ENCODE measurements at places on chromosomes 6 and 20.

GRCh38 chr6:170286246-170286933 lies 4.5 kb downstream of the DLL1 start:
- peak; percentile 72 for DNase-seq

DNA sequence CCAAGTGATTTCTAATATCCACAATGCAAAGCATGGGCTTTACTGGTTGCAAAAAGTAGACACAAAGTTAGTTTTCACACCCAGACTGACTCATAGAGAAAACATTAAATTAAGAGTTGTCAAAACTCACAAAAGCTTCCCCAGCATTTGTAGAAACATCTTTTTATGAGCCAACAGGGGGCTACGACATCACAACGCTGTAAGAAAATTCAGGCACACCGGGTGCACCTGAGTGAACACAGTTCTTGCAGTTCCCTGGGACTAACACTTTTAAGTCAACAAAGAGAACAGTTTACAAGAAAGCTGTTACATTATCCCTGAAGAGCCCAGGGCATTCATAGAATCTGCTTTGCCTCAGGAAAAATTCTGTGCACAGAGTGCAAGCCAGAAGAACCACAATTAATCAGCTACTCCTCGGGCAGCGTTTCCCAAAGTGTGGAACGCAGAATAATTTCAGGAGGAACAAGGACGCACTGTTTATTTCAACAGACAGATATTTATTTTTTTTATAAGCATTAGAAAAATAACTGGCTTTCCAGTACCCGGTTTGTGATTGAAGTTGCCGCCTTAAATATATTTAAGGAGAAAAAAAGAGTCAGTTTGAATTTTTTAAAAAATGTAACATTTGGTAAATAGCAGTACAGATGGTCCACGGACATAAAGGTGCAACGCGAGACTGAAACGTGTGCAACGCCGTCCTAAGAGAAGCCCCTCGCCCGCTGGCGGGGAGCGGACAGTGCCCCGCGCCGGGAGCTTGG lies 1.2 kb downstream of the NCOA5 start:
- no peak for DNase-seq

GRCh38 chr20:35316086-35316485 lies 23.9 kb upstream of the FAM83C start:
- DNase-seq: no peak

- peak; percentile 77 for DNase-seq
Measured at GRCh38 chr20:44745598-44746366, at the start of gene KCNK15. Gene KCNK15, plus strand, starts transcription at chr20:44745865. Its CDS starts 46 bp downstream, at chr20:44745911.

GRCh38 chr20:3815703-3816315 lies 4.5 kb upstream of the AP5S1 start:
- no peak for DNase-seq

DNA sequence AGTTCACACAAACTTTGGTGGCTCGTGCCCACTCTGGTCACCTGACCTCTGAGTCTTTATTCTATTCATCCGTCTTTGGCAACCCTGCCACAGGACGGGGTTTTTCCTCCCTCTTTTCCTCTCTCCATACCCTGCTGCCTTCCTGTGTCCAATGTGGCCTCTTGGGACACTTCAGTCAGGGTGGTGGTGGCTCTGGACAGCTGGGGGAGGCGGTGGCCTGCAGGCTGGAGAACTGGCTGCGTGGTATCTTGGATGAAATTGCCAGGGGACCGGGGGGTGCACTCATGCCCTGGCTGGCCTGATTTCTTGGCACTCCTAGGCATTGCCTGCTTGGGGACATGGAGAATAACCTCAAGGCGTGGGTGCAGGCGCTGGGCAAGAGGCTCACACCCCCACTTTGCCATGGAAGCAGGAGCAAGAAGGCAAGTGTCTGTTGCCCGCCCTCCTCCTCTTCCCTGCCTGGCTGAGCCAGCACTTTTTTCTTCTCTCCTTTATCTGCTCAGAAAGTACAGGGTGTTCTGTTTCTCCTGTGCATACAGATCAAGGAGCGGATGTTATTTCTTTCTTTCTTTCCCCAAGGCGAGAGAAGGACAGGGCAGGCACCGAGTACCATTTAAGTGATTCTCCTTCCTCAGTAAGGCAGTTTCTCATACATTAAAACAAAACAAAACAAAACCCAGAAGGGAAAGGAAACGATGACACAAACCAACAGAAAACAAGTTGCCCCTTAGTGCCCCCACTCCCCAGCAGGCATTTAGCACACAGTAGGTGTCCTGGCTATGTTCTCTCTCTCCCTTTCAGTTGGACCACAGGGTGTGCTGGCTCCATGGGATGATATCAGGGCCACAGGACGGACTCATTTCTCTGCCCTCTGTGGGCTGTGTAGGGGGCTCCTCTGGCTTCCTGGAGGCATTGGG lies 155.5 kb upstream of the RNF24 start:
- DNase-seq: no peak

- no peak for DNase-seq
Measured at GRCh38 chr6:160634706-160635105, 29.4 kb downstream of the LPA start.

DNA sequence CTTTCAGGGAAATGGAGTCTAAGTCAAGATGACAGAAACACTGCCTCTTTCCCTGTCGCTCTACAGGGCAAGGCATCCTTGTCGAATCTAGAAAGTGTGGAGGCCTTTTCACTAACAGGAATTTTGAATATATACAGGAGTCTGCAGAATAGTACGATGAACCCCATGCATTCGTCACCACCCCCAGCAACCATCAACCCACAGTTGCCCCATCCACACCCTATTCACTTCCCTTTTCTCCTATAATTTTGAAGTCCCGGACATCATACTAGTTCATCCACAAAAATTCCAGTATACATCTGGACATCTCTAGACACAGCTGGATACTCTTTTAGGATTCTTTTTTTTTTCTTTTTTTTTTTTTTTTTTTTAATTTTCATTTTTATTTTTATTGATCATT lies 80.7 kb upstream of the RIN2 start:
- no peak for DNase-seq

DNA sequence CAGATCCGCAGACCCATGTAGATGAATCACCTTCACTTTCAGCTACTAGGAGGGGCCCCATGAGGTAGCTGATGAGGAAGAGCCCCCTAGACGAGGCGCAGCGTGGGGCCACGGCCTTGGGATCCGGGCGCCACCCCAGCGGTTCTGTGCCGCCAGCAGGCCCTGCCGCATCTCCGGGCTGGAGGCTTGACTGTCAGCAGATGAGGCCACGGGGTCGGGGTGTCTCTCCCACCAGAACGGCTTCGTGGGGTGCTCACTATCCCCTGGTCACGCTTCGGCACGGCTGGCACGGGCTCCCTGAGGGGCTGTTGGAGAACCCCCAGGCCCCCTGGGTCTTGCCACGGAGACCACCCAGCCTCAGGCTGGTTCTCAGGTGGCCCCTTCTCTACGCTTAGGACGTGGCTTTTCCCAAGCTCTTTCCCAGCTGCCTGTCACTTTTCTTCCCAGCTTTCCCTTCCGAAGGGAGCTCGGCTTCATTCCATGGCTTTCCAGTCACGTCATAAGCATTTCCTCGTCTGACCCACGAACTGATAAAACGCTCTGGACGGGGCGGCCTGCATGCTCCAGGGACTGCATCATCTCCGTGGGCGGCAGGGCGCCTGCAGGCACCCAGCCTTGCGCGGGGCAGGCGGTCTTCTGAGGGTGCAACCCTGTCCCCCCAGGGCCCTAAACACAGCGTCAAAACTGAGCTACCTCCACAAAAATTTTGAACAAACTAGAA lies 85.9 kb downstream of the THBS2 start:
- DNase-seq: no peak

GRCh38 chr6:35943390-35943789 lies 22.5 kb upstream of the SRPK1 start:
- DNase-seq: no peak

- DNase-seq: no peak
Measured at GRCh38 chr6:52704060-52704459, 33.1 kb downstream of the TMEM14A start.

DNA sequence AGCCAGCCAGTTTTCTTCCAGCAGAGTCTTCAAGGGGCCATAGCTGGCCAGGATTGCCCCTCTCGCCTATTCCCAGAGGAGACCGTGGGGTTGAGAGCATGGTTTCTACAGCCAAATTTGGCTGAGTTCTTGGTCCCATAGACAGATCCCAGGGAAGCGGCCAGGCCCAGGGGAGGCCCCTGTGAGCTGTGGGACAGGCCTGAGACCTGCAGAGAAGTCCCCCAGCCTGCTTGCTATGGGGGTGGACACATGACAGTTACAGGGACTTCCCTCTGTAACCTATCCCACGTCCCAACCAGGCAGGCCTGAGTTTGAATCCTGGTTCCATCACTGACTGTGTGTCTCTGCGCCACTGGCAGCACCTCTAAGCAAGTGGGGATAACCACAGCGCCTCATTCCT lies 2.6 kb downstream of the TCF15 start:
- no peak for DNase-seq

- DNase-seq: no peak
Measured at GRCh38 chr6:81241126-81242041, 511.1 kb downstream of the TENT5A start.

DNA sequence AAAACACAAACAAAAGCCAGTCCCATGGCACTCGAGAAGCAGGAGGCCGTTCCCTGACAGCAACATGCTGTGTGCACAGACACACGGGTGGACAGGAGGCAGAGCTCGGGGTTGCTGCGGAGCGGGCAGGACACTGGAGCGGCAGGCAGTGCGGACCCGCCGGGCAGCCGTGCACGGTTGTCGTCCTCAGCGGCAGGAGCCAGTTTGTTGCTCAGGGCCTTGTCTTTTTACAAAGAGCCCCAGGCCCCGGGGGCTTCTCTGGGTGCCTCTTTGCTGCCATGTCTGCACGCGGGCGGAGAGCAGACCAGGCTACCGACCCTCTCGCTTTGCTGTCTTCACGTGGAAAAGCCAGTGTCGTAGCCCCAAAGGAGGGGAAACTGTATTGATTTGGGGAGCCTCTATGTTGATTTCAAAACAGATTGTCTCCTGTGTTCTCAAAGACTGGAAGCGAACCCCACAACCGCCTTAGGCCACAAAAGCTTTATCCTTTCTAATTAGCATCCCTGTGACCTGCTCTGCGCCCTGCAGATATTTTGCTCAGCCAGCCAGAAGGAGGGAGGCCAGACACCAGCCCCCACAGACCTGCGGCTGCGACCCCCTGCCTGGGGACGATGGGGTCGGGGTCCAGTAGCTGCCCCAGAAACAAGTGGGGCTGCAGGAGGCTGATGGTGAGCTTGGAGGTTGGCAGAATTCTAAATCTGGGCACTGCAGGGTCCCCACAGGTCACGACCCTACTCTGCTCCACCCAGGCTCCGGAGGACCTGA lies 50.2 kb downstream of the ERMARD start:
- peak; percentile 58 for DNase-seq

DNA sequence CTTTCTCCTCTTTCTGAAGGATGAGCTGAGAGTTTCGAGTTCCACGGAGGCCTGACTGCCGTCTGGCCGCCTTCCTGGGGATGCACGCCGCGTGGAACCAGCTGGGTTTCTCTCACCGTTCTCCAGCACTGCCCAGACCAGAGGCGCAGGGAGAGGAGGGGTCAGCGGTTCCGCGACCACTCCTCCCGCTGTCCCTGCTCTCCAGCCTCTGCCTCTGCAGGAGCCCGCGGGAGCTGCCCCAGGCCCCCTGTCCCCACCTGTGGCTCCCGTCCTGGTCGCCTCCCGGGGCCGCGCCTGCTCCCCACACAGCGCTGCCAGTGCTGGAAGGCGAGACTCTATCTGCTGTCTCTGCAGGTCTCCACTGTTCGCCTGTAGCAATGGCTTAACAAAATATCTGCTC lies 106.8 kb upstream of the AFDN start:
- peak; percentile 45 for DNase-seq

DNA sequence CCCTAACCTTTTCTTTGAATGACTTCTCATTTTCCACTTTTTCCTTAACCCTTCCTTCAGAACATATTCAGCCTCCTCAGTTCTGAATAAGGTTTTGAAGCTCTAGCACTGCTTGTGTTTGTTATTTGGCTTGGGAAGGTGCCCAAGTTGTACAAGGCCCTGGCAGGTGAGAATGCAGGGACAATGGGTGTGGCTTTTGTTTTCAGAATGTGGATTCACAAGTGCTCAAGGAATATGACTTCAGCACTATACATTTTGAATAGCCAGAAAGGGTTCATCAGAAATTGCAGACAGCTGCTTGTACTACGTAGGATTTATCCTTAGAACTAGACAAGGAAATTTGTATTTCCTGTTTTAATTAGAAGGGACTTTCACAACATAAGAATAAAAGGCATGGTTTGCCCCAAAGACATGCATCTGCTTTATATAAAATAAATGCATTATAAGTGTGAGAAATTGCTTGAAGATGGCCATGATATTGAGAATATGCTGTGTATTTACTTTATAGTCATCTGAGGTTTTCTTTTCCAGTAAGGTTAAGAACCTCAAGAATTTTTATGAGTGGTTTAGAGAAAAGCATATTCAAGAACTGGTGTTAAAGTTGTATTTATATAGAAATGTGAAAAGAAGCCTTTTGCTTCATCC lies 29.3 kb upstream of the PRDM1 start:
- DNase-seq: no peak

DNA sequence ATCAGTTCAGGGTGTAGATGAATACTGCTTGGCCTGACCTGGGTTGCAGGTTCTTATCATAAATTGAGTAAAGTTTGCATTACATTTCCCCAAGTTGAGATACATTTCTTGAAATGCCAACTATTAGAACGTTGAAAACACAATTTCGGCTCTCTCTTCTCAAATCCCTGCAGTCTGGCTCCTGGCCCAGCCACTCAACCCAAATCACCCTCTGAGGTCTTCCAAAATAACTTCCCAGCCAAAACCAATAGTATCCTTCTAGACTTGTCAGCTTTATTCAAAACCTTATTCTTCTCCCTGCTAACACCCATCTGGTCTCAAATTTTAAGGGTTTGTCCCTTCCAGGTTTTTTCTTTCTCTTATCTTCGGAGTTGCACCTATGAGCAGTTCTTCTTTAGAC lies 263.6 kb downstream of the EYA4 start:
- DNase-seq: no peak

- no peak for DNase-seq
Measured at GRCh38 chr6:139595183-139595582, 220.7 kb upstream of the CITED2 start.

DNA sequence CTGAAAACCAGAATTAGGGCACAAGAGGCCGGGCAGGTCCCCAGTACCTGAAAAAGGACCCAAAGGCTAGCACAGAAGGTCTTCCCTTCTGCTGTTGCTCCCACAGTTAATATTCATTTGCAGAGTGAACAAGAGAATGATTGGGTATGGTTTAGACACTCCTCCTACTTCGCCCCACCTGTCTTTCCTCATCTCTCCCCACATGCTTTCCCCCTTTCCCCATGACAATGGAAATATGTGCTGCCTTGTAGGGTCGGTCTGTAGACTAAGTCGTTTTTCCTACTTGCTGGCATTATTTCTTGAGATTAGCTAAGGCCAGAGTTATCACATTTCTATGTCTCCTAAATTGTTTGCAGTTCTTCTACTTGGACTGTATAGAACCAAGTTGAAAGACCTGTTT lies 181.9 kb downstream of the PDE7B start:
- no peak for DNase-seq

GRCh38 chr20:44743080-44743701 lies 2.5 kb upstream of the KCNK15 start:
- DNase-seq: no peak
